ENCODE measurements at places on chromosomes 5 and 9.

DNA sequence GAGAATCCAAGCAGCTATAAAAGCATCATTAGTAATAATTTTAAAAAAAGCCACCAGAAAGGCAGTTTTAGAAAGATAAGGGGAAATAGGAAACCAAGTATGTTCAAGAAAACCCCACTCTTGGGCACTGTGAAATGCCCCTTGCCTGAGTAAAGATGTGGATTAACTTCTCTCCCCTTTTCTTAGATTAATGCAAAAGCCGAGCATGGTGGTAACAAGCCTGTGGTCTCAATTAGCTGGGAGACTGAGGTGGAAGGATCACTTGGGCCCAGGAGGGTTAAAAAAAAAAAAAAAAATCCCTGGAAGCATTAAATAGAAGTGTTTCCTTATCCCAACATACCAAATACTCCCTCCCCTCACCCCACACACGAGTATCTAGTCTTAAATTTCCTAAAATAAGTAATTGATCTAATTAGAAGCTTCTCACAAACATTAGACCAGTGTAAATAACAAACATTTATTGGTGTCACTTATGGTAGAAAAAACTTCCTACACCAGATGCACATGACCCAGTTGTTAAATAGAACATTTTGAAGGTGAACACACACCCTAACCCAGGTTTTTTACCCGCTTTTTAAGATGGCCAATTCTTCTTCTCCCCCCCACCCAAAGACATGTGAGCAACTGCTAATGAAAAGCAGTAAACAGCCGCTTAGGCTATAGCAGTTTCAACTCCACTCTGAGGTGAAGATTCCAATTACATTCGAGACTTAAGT lies 5.2 kb downstream of the HSPA5 start:
- DNase-seq: no peak

DNA sequence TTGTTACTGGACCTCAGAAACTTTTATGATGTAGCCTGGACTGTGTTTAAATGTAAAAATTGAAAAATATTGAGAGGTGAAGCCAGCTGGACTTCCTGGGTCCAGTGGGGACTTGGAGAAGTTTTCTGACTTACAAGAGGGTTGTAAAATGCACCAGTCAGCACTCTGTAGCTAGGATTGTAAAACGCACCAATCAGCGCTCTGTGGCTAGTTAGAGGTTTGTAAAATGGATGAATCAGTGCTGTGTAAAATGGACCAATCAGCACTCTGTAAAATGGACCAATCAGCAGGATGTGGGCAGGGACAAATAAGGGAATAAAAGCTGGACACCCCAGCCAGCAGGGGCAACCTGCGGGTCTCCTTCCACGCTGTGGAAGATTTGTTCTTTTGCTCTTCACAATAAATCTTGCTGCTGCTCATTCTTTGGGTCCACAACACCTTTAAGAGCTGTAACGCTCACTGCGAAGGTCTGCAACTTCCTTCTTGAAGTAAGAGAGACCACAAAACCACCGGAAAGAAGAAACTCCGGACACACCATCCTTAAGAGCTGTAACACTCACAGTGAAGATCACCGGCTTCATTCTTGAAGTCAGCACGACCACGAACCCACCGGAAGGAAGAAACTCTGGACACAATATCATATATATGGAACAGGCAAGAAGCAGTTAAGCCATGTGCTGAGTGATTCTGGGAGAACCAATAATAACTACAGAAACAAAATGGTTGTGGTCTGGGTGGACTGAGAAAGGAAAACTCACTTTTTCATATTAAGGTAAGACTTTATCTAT lies 201.3 kb downstream of the GABRG2 start:
- DNase-seq: no peak

- DNase-seq: no peak
These were observed 2.4 kb downstream of the PSD2 start for GRCh38 chr5:139797856-139798510.

DNA sequence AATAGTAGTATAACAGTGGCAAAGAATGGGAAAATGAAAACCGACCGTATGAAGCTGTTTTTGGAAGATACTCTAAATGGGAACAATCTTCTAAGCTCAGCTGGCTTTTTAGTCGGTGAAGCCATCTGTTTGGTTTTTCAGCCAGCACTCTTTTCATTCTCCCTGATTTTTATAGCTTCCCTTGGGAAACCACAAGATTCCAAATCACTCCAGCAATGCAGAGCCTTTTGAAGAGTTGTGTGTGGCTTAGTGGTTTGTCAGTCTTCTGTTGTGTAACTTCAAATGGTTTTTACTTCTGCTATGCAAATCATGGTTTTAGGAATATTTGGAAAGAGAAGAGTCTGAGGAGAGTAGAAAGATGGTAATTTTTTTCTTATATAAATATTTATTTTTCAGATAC lies 180.7 kb downstream of the KDM4C start:
- DNase-seq: no peak

DNA sequence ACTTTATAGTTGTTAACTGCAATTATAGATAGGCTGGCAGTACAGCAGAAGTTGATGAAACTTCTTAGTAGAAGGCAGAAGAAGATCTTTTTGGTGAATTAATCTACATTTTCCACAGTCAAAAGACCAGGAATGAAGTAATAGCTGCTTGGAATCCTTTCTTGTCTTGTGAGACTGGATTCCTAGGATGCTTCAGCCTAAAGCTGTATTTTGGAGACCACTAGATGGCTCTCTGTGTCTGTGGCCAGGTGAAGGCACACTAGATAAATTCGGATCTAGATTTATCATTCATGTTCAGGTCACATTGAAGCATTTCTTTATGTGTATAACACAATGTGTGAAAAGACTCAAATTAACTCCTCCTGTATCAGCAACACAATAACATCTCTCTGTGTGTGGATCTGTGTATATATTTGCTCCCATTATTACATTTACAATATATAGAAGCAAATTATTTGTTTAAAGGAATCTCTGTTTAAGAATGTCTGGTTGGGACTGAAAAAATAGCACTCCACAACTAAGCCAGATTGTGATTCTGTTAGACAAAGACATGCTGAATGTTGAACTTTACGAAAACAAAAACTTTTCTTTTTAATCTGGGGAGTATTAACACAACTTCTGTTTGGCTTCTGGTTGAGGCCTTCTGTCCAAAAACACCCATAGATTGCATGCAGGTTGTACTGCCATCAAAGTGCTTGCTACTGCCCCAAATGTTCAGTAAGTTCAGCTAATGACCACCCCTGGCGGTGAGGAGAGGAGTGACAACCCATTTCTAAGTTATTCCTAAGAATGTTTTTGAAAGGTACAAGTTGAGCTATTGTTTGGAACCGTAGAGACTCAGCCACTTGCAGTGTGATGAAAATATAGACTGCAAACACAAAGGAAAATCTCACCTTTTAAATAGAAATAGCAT lies 10.6 kb downstream of the GRIN3A start:
- no peak for DNase-seq

- no peak for DNase-seq
These were observed 89.6 kb downstream of the TARS1 start for GRCh38 chr5:33530183-33531036.

- no peak for DNase-seq
These were observed 252.7 kb upstream of the IL12B start for GRCh38 chr5:159582756-159583541.

DNA sequence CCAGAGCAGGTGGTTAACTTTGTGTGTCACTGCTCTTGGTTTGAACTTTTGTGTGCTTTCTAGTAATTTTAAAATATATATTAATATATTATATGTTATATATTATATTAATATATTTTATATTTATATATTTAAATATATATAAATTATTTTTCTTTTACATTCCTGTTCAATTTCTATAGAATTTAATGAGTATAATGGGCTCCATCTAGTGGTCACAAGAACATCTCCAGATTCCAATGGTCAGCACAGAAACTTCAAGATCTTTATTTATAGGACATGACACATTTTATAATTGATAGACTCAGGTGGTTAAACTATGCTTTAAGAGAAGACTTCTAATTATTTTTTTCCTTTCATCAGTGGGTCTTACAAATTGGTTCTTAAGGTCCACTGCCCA lies 39.1 kb downstream of the COL23A1 start:
- DNase-seq: peak; percentile 26

- DNase-seq: no peak
These were observed 69.2 kb downstream of the FAM114A2 start for GRCh38 chr5:153969563-153969895.

GRCh38 chr5:129398026-129398678 lies 61.9 kb upstream of the ADAMTS19 start:
- DNase-seq: no peak

DNA sequence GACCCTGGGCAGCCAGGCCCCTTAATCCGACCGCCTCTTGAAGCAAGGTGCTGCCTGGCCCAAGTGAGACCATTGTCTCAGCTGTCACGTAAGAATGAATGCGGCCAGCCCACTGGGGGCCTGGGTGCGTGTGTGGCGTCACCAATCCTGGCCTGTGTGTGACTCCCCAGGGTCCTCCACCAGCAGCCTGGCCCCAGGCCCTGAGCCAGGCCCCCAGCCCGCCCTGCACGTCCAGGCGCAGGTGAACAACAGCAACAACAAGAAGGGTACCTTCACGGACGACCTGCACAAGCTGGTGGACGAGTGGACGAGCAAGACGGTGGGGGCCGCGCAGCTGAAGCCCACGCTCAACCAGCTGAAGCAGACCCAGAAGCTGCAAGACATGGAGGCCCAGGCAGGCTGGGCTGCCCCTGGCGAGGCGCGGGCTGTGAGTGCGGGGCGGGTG lies 124.2 kb downstream of the WNK2 start:
- DNase-seq: no peak

GRCh38 chr9:15239816-15240215 lies 67.2 kb downstream of the TTC39B start:
- DNase-seq: no peak

- no peak for DNase-seq
These were observed 24.5 kb downstream of the SNX18 start for GRCh38 chr5:54541823-54542783.

DNA sequence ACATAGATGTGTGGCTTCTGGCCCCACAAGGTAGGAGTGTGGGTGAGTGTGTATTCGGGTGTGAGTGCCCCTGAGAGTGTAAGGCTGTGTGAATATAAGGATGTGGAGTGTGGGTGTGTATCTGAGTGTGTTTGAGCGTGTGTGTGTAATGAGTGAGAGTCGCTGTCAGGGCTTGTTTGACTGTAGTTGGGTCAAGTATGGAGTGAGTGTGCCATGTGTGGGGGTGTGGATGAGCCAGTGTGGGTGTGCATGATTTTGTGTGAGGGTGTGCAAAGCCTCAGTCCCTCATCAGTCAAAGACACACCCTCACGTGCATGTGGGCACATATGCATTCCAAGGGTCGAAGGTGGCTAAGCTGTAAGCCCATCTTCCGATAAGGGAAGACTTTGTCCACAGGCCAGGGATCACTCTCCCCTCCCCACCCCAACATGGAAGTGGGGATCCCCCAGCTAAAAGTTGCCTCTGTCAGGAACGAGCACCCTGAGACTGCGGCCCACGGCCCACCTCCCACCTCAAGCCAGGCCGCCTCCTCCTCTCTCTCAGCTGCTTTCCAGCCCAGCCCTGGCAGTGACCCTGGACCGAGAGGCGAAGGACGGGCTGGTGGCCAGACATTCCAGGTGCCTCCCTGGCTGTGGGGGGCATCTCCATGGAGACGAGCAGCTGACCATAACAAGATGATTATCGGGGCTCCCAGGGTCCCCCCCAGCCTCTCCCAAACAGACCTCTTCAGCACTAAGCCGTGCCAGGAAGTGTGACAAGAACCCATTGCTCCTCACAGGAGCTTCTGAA lies 12.9 kb downstream of the AQP3 start:
- no peak for DNase-seq

DNA sequence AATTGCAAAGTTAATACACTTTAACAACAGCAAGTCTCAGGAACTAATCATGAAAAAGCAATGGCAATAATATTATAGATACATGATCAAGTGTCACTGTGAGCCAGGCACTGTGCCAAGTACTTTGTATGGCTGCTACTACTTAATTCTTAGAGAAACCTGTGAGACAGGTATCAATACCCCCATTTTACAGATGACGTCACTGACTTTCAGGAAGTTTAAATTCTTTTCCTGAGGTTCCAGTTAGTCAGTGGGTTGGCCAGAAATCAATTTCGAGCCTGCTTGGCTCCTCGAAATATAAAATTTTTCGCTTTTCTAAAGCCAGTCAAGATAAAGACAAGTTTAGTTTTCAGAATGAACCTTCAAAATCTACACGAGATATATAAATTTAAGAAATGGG lies 130.3 kb downstream of the SLC12A2 start:
- no peak for DNase-seq

GRCh38 chr9:36146651-36147050 lies 10.1 kb downstream of the GLIPR2 start:
- DNase-seq: no peak

DNA sequence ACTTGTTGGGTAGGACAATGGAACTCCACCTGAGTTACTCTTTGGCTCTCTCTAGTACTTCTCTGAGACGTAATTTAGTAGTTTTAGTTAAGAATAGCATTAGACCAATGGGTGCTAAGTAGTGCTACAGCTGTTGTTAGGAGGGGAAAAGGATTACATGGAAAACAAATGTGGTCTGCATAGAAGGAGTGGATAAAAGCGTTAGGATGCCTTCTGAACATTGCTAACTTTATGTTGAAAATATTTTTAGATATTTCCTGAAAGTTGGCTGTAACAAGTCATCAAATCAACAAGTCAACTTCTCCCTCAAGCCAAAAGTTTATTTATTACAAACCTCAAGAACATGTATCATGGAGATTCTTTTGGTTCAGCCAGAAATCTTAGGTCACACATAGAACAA lies 409.5 kb upstream of the MEF2C start:
- DNase-seq: no peak

GRCh38 chr5:139783436-139783965 lies 12.1 kb upstream of the PSD2 start:
- no peak for DNase-seq

DNA sequence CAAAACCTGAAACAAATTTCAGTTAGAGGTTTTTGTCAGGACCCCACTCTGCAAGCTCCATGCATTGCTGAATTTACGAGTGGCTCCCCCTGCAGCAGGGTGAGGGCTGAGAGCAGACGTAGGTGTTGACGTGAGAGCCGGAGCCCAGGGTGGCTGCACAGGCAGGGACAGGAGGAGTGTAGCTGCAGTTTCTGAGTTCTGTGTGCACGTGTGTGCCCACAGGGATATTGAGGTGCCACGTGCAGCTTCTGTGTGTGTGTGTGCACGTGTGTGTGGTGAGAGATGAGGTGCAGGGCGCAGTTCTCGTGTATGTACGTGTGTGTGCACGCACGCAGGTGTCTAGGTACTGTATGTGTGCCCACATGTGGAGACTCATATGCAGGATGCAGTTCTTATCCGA lies 14.6 kb downstream of the PLEKHG4B start:
- DNase-seq: no peak

DNA sequence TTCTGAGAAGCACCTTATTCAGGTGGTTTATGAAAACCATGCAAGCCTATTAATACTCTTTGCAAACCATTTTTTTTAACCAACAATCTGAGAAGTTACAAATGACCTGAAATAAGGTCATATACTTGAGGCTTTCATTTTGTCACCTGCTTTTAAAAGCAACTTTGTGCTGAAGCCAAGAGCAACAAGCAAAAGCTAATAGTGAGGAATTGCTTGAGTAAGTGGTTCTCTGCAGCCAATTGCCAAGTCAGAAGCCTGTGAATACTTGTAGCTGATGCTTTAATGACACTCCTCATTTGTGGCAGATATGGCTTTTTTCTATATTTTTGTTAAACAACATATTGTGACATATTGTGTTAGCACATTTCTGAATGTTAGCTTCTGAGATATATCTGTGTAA lies 126.7 kb upstream of the ZNF608 start:
- DNase-seq: no peak
